ENCODE measurements at places on chromosomes 5 and 9.

GRCh38 chr9:3794635-3795034 lies 268.8 kb upstream of the RFX3 start:
- DNase-seq = no peak

GRCh38 chr9:136847088-136847825 lies 2.0 kb upstream of the PHPT1 start:
- peak; percentile 70 for DNase-seq

DNA sequence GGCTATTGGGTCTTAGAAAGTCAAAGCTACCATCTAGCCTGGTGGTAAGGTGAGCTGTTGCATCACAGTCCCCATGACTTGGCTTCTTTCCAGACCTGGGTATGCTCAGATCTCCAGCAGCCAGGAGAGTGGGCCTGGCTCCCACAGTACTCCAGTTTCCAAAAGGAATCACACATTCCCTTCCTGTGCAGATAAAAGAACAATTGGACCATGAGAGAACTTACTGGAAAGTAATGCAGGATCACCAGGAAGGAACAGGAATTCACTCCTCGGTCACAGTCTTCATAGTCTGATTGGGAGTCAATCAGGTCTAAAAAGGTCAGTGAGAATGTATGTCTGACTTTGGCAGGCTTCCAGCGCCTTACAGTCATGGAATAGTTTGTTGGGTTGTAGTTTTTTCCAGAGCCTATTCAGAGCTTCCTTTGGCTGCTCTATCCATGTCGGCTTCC lies 47.8 kb upstream of the CD180 start:
- no peak for DNase-seq

GRCh38 chr9:137303151-137303892 lies 1.3 kb upstream of the NRARP start:
- no peak for DNase-seq

DNA sequence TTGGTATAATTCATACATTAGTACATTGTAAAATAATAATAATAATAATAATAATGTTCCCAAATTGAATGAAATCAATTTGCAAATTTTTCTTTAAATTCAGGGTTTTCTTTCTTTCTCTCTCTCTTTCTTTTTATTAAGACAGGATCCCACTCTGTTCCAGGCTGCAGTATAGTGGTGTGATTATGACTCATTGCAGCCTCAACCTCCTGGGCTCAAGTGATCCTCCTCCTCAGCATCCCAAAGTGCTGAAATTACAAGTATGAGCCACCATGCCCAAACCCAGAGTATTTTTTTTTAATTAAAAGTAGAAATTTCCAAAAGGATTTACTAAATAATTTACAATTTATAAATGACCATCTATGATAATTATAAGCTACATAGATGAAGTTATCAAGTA lies 117.7 kb downstream of the HOMER1 start:
- peak; percentile 6 for DNase-seq

- peak; percentile 100 for DNase-seq
These were observed 133.4 kb downstream of the SUSD1 start for GRCh38 chr9:112041536-112042243.

- no peak for DNase-seq
These were observed 71.3 kb upstream of the HTR4 start for GRCh38 chr5:148725675-148726074.

DNA sequence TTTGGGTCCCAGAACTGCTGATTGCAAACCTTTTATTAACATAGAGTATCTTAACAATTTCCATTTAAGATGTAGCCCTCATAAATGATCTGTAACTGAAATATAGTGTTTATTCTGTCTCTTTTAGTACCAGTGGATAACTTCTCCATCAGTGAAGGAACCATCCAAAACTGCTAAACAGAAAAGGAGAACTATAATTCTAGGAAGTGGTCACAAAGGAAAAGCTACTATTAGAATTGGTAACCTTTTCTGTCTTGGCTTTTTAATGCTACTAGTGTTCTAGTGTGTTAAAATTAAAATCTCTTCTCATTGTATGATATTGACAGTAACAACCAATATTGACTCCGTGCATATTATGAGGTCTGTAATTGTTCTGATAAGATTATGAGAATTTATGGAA lies 12.8 kb downstream of the CEP78 start:
- no peak for DNase-seq

DNA sequence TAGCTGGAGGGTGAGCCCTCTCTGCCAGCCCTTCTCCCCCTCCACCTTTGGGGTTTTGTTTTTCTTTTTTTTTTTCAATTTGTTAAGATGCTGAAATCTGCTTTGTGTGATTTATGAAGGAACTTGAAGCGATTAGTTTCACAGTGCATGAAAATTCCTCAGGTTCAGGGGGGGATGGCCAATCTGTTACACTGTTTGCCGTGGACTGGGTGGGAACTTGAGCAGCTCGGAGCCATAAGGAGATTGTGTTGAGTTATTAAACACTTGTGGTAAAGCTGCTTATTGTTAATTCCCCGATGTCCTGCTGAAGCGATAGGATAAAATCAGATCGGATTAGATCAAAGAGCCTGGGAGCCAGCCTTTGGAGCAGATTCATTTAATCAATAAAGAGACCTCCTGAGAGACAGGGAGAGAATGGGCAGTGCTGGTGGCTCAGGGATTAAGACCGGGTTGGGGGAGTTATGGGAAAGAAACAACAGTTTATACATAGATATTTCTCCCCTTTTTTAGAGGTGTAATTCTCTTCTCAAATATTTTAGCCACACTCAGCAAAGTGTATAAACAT lies 105.8 kb upstream of the SPATA31D4 start:
- DNase-seq = no peak

- peak; percentile 80 for DNase-seq
These were observed 87.5 kb downstream of the SLIT3 start for GRCh38 chr5:169213479-169213878.

GRCh38 chr5:166532456-166533220 lies 1758.8 kb upstream of the WWC1 start:
- no peak for DNase-seq

DNA sequence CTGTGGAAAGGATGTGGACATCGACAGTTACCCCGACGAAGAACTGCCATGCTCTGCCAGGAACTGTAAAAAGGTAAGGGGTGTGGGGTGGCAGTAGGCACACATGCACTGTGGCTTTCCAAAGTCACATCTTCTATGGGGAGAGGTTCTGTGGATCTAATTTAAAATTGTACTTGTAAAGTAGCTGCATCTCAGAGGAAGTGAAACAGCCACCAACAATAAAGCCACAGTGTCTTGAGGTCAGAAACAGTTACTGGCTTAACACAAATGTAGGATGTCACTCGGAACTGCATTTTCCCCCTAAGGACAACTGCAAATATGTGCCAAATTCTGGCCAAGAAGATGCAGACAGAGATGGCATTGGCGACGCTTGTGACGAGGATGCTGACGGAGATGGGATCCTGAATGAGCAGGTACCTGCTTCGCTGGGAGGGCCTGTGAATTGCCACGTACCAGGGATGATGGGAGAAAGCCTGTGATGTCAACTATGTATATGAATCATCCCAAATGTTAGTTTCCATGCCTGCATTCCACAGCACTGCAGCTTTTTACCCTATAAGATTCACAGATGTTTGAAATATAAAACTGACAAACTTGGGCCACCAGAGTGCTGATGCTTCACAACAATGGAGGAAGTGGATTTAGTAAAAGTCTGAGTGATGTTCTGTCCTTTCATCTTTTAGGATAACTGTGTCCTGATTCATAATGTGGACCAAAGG lies 35.3 kb downstream of the THBS4 start:
- DNase-seq = peak; percentile 40

DNA sequence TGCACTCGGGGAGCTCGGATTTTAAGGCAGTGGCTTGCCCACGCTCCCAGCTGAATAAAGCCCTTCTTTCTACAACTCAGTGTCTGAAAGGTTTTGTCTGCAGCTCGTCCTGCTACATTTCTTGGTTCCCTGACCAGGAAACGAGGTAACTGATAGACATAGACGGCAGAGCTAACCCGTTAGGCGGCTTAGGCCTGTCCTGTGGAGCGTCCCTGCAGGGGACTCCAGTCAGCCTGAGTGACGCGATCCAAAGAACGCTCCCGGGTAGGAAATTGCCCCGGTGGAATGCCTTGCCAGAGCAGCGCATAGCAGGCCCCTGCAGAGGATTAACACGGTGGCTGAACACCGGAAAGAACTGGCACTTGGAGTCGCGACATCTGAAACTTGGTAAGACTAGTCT lies 1.8 kb upstream of the SELENOP start:
- DNase-seq = no peak

- peak; percentile 91 for DNase-seq
These were observed 43.3 kb upstream of the TJP2 start for GRCh38 chr9:69130456-69131441.

DNA sequence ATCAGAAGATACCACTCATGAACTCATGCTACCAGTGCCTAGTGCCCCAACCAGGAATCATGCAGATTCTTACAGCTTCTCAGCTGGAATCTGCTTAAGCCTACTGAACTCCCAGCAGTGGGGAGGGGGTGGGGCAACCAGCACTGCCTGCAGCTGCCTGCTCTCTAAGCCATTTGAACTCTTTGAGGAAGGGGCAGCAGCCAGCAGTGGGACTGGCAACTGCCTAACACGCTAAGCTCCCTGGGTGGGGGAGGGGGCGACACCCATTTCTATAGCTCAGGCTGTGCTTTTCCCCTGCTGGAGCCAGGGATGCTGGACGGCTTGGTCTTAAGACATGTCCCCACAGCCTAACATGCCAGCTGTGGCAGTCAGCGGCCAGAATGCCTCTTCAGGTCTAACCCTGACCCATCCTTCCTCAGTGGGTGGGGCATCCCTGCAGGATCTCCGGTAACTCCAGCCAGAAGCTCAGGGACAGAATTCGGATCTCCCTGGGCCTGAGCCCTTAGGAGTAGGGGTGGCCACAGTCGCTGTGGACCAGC lies 889.7 kb downstream of the CDH9 start:
- DNase-seq = no peak

DNA sequence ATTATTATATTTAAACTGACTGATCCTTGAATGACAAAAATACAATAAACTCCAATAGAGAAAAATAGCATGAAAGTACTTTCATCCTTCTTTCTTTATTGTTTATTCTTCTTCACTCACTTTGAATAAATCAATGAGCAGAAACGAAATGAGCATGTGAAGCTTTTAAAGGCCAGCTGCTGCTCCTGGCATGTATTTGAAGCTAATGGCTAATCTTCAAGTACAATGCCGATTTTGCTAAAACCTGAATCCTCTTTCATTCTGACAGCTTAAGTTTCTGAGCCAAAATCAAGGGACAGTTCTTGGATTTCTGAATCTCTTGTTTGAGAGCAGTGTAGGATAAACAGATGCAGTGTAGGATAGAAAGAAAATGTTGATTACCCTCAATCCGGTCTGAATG lies 237.3 kb downstream of the CDH10 start:
- DNase-seq = no peak

DNA sequence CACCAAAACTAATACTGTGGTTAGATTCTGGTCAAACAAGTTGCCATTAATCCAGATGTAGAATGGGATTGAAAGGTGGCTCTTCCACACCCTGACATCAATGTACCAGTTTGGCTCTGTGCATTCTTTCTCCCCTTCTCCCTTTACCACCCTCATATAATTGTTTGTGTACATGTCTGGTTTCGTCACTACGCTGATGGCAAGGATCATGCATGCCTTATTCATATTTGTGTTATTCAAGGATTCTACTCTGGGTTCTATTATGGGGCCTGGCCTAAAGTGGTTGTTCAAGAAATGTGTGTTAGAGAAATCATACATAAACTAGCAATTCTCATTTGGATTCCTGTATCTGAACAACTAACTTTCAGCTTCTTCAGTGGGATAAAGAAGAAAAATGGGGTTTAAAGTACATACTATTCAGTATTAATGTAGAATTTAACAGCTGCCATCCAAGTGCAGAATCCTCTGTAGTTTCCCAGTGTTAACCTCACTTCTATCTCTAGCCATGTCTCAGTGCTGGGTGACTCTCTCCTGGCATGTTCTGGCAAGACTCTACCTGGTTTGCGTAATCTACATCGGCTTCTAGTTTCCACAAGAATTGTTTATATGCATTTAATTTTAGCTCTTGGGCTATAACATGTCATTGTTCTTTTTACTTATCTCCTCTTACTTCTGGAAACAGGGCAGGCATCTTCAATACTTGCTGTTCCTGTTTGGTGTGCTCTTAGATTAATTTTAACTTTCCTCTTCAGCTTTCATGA lies 27.9 kb upstream of the CDKN2B start:
- DNase-seq = peak; percentile 27

DNA sequence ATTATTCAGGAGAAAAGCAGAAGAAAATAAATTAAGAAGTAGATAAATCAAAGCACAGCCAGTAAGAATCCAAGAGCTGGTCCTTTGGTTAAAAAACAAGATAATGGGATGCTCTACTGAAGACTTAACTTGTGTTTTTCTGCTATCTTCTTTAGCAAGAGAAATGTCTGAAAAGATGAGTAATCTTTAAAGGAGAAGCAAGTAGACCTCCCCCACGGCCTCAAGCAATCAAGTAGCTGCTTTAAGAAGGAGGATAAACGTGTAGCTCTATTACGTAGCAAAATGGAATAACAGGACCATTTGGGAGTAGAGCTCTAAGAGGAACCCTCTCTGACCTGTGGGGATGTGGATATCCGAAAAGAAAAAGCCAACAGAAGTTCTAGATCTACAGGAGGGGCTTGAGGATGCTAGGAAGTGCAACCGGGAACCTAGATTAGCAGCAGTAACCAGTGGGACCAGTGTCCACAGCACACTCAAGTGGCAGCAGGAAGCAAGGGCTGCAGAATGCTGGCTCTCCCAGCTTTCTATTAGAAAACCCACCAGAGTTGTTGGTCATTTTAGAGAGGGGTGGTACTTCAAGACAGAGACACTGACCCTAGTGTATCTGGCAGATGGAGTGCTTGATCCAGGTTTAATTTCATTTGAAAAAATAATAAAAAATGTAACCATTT lies 185.4 kb downstream of the GABBR2 start:
- DNase-seq = peak; percentile 47

- no peak for DNase-seq
These were observed 7.4 kb downstream of the SLC12A7 start for GRCh38 chr5:1104327-1105006.

GRCh38 chr9:134871697-134872340 lies 8.8 kb upstream of the FCN2 start:
- no peak for DNase-seq

DNA sequence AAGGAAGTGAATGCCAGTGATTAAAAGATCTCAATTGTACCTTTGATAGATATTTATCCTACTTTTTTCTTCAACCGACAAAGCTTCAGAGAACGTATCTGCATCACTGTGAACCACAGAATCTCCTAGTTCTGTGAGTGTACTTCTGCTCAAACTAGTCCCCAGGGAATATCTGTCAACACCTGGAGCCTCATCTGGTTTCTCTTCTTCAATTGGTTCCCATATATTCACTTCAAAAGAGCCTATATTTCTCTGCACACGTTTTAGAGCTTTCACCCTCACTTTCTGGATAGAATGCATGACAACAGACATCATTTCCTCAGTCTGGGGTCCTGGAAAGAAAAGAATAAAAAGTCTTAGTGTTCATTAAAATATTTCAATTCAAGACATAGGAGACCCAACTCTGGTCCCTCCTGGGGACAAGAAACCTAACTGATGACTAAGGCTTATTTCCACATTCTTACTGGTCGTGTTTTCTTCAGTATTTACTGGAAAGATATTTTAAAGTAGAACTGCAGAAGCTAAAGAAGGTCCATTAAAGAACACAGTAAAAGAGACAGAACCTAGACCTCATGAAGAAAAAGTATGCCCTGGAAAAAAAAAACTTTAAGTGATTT lies 64.3 kb downstream of the CPLANE1 start:
- DNase-seq = no peak

GRCh38 chr5:126335886-126336285 lies 87.3 kb upstream of the GRAMD2B start:
- DNase-seq = peak; percentile 86

- peak; percentile 98 for DNase-seq
These were observed 25.9 kb upstream of the ANKRD55 start for GRCh38 chr5:56259002-56259511.

All from AG10803 (cell line).